ENCODE measurements at places on chromosomes 1 and 21. TPM values are rescaled to one million over a fixed set of nuclear protein-coding genes. Genes with fewer than 3 reads are reported as not detected.

GRCh38 chr21:45018131-45019075, 56.0 kb upstream of the ADARB1 start:
- DNase-seq: no peak

- DNase-seq: no peak
These were observed 5.7 kb downstream of the ZBTB7B start for GRCh38 chr1:155008015-155008941.

DNA sequence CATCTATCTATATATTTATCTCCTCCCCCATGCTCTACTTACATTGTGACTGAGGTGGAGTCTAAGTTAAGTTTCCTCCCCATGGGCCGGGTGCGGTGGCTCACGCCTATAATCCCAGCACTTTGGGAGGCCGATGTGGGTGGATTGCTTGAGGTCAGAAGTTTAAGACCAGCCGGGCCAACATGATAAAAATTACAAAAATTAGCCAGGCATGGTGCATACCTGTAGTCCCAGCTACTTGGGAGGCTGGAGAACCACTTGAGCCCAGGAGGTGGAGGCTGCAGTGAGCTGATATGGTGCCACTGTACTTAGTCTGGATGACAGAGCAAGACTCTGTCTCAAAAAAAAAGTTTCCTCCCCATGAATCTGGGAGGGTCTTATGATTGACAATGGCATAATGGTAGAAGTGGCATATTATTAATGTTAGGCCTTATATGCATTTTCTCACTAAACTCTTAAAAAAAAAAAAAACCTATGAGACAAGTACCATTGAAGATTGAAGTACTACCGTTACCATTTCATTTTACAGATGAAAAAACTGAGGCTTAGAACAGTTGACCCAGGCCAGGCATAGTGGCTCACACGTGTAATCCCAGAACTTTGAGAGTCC, 11.2 kb downstream of the F11R start:
- no peak for DNase-seq

DNA sequence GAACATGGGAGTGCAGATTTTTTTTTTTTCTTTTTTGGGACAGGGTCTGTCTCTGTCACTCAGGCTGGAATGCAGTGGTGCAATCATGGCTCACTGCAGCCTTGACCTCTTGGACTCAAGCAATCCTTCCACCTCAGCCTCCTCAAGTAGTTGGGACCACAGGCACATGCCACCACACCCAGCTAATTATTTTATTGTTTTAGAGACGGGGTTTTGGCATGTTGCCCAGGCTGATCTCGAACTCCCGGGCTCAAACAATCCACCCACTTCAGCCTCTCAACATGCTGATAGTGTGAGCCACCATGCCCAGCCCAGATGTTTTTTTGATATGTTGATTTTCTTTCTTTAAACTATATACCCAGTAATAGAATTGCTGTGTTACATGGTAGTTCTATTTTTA, 57.7 kb downstream of the RGSL1 start:
- DNase-seq: no peak

GRCh38 chr1:180345148-180345547, 115.1 kb downstream of the LHX4 start:
- DNase-seq: no peak

Gene C1orf87
- total RNA-seq: not detected

Gene SERTAD4
- total RNA-seq: 0.07 TPM

Gene SLC30A2
- not detected for total RNA-seq

Gene MMP23B
- total RNA-seq: 8.7 TPM
